ENCODE measurements at places on chromosomes 11 and 22.
A peak's percentile ranks its signal among the peaks of the same experiment; 100 is the strongest.

DNA sequence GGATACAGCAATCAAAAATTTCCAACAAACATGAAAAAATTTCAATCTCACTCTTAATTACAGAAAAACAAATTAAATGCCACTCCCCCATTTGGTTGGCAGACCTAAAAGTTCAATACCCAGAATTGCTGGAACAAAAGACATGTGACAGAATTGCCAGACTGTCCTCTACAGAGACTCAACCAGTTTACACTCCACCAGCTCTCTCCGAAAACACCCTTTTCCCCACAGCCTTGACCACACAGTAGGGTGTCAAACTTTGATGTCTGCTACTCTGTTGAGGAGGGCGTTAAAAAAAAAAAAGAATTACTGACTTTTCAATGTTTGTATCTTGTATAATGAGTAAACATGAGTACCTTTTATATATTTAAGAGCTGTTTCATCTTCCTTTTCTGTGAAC is 44.7 kb upstream of the YPEL1 start:
- no peak for DNase-seq

DNA sequence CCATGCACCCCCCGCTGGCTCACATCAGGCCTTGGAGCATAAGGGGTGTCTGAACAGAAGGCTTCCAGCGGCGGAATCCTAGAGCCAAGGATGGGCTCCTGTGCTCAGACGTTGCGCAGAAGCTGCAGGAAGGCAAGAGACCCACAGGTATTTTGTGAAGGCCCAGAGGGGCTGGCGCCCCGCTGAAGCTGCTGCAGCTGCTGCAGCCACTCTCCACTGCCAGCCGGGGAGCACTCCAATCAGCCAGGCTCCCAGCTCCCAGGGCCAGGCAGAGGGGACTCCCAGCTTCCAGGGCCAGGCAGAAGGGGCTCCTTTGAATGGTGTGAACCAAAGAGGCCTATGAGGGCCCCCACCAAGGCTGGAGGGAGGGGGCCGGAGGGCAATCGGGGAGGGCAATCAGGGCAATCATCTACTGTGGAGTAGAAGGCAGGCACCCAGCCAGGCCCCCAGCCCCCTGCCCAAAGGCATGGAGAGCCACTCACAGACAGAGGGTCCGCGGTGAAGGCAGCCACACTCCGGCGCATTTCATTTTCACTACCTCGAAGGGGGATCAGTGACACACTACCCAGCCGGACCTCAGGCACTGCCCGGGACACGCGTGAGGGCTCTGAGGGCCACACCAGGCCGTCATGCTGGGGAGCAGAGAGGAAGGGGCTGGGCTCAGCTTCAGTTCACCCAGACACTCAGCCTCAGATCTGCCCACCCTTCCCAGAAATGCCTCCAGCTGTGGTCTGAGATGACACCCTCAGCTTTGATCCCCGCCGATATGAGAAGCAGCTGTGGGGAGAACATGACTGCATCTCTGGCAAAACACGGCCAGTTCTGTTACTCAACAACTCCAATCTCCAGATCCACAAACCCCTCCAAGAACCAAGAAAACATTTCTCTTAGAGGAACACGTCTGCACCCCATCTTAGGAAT is 11.6 kb upstream of the PDE2A start:
- DNase-seq, result peak; percentile 84

DNA sequence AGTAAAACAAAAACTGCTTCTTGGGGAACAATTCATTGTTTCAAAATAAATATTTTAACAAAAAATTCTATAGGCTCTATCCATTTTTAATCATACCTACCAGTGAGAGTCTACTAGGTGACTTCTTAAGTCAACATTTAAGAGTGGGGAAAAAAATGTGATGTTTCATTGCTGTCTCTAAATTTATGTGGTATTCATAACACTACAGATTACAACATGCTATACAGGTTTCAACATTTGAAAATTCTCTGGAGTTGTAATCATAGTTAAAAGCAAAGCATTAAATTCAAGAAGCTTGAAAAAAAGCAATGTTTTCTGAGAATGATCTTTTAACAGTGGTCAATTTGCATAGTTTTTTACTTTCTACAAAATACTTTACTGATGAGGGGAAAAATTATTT is 18.3 kb downstream of the SBF2 start:
- peak; percentile 47 for DNase-seq

- no peak for DNase-seq
Observed at GRCh38 chr22:49116486-49117120, 711.1 kb downstream of the BRD1 start.
